Pancreas (tissue), 10 donors: ENCODE measurements at places on chromosomes 11 and 22.

GRCh38 chr11:123188508-123189165 is 6.4 kb downstream of the CLMP start:
- H3K36me3 ChIP-seq = no peaks in the 10 kb centered on the region
- no peak overlapping the region for H3K4me3 ChIP-seq
- DNase-seq = no peak
- no peaks in the 10 kb centered on the region for H3K4me1 ChIP-seq

- DNase-seq = no peak
- no peak overlapping the region for H3K27ac ChIP-seq
- H3K36me3 ChIP-seq = no peaks in the 10 kb centered on the region
- H3K4me1 ChIP-seq = no peaks in the 10 kb centered on the region
- no peaks in the 10 kb centered on the region for H3K27me3 ChIP-seq
- H3K4me3 ChIP-seq = no peak overlapping the region
These were observed 14.1 kb upstream of the B3GNT6 start for GRCh38 chr11:77019976-77020595.

GRCh38 chr22:40237788-40238424 is 60.2 kb downstream of the TNRC6B start:
- no peaks in the 10 kb centered on the region for H3K36me3 ChIP-seq
- H3K27me3 ChIP-seq = no peaks in the 10 kb centered on the region
- DNase-seq = no peak
- H3K27ac ChIP-seq = no peak overlapping the region

DNA sequence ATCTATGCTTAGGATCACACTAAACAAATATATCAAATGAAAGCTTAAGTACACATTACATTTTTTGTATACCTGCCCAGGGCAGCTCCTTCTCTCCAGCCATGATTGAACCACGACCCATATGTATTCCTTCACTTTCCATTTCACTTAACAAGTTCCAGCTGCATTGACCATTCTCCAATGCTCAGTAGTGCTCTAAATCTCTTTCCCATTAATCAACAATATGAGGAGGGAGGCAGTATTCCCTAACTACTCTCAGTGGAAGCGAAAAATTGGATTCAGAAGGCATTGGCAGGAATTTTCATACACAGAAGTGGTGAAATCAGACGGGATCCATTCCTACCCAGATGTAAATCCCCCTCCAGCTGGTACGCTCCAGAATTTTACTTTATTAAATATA is 372.0 kb upstream of the LUZP2 start:
- H3K4me3 ChIP-seq = no peak overlapping the region
- H3K27ac ChIP-seq = no peak overlapping the region
- no peaks in the 10 kb centered on the region for H3K36me3 ChIP-seq
- no peaks in the 10 kb centered on the region for H3K27me3 ChIP-seq
- no peaks in the 10 kb centered on the region for H3K4me1 ChIP-seq

DNA sequence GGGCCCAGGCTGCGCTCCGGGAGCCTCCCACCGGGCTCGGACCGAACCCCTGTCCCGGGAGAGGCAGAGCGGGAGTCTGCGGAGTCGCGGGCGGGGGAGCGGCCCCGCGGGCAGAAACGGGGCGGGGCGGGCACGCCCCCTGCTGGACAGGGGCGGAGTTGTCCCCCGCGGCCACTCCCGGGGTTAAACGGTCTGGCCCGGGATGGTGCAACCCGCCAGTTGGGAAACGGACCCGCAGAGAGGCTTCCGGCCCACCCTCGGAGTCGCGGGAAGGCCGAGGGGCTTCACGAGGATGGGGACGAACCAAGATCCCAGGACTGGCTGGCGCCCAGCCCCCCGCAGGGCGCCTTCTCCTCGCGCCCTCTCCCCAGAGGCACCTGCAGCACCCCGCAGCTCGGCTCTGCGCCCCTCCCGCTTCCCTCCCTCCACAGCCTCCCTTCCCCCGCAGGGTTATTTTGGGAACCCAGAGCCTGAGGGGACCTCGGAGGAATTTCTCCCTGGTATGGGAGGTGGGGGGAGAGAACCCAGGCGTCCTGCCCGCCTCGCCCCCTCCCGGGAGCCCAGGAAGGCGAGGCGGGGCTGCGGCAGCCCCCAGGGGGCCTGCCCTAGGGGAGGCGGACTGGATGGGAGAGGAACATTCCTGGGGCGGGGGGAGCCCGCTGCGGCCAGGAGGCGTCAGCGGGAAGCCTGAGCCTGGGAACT is 902 bp downstream of the RASGRP2 start:
- peaks cover 16% of the 10 kb centered on the region for H3K27me3 ChIP-seq
- H3K27ac ChIP-seq = no peak overlapping the region
- H3K4me3 ChIP-seq = peak overlapping the region; percentile 26
- H3K4me1 ChIP-seq = peaks cover 26% of the 10 kb centered on the region

DNA sequence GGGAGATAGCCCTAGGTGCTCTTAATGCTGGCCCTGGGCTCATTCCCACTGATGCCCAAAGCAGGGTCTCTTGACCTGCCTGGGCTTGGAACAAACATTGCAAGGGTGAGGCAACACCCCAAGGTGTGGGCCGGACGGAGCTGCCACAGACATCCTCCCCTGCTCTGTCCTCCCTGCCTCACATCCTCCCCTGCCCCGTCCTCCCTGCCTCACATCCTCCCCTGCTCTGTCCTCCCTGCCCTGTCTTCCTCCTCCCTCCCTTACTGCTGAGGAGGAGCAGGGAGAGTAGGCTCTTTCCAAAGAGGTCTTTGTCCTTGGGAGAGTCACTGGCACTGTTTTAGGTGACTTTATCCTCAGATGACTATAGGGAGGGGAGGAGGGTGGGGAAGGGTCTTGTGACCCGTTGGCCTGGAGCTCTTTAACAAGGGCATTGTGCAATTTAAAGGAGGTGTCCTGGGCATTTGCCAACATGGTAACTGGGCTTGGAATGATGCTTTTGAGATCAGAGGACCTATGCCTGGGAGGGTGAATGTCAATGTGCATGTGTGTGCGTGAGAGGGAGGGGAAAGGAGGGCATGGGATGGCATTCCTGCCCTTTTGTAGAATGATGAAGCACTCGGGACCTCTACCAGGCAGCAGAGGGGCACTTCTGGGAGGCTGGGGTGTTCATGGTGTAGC is 700 bp downstream of the FAM180B start:
- no peaks in the 10 kb centered on the region for H3K27me3 ChIP-seq
- H3K36me3 ChIP-seq = peaks cover 5% of the 10 kb centered on the region
- H3K4me3 ChIP-seq = no peak overlapping the region
- DNase-seq = no peak
- no peaks in the 10 kb centered on the region for H3K4me1 ChIP-seq
- no peak overlapping the region for H3K27ac ChIP-seq

DNA sequence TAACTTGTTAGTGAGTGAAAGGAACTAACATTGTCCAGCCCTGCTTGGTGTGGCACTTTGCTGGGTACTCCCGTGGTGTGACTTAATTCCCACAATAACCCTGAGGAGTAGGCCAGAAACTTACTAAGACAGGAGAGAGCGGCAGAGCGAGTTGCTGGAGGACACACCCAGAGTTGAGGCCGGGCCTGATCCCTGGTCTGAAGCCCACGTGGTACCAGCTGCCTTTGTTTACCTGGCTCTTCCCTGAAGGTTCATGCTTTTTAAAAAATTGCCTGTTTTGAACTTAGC is 594 bp downstream of the MPST start:
- no peaks in the 10 kb centered on the region for H3K27me3 ChIP-seq
- peak overlapping the region; percentile 51 for H3K4me3 ChIP-seq
- DNase-seq = no peak
- peaks cover 24% of the 10 kb centered on the region for H3K4me1 ChIP-seq

- H3K36me3 ChIP-seq = no peaks in the 10 kb centered on the region
- no peak overlapping the region for H3K27ac ChIP-seq
- no peaks in the 10 kb centered on the region for H3K27me3 ChIP-seq
- DNase-seq = no peak
These were observed 75.2 kb downstream of the ISX start for GRCh38 chr22:35140879-35141745.

- H3K36me3 ChIP-seq = peaks cover 23% of the 10 kb centered on the region
- peaks cover 11% of the 10 kb centered on the region for H3K4me1 ChIP-seq
- H3K27me3 ChIP-seq = no peaks in the 10 kb centered on the region
- peak overlapping the region; percentile 94 for H3K4me3 ChIP-seq
- H3K27ac ChIP-seq = peak overlapping the region; percentile 94
These were observed 1.1 kb downstream of the MTA2 start for GRCh38 chr11:62600367-62601121.

DNA sequence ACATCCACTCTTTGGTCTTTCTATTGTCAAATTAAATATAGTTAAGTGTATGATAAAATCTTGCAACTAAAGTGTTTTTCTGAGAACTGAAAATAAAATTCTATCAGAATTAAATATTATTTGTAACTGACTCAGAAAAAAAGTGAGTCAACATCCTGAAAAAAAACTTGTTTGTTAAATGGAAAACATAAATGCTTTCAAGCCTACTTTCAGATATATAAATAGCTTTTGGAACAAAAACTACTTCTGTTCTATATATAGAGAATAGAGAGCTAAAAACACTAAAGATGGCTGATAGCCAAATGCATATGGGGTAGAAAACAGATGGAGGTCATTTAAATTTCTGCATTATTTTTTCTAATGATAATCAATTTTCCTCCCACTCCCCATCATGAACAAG is 61.8 kb downstream of the PIK3C2A start:
- no peaks in the 10 kb centered on the region for H3K36me3 ChIP-seq
- H3K27ac ChIP-seq = no peak overlapping the region
- no peak for DNase-seq
- no peaks in the 10 kb centered on the region for H3K27me3 ChIP-seq
- H3K4me1 ChIP-seq = no peaks in the 10 kb centered on the region
- H3K4me3 ChIP-seq = no peak overlapping the region

DNA sequence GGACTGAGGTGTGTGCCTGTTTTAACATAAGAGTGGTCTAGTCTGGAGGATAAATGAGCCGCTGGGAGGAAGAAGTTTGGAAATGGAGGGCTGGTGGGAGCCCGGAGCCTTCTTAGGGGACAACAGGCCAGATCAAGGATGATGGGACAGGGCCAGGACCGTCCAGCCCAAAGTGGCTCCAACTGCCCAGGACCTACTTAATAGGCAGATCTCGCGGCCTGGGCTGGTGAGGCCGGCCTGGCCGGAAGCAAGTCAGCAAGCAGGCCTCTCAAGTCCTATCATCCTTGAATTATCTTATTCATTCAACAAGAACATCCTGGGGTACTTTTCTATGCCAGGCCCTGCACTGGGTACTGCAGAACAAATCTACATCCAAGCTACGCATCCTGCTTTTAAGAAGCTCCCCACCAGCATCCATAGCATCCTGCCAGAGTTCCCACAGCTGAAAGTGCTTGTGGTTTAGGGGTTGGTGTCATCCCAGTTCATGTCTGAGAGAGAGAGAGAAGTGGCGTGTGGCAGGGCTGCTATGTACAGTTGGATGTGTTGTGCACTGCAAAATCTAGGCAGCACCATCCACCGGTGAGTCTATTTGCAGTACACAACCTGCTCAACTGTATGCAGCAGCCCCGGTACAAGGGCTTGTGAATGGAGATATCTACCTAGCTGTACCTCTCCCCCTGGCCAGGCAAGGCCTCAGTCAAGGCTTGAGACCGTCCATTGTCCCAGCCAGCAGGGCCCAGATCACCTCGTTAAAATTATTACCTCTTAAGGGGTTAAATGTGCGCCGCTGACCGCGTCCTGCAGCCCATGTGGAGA is 82.1 kb downstream of the FBLN1 start:
- H3K4me1 ChIP-seq = no peaks in the 10 kb centered on the region
- no peak overlapping the region for H3K4me3 ChIP-seq
- no peaks in the 10 kb centered on the region for H3K27me3 ChIP-seq

DNA sequence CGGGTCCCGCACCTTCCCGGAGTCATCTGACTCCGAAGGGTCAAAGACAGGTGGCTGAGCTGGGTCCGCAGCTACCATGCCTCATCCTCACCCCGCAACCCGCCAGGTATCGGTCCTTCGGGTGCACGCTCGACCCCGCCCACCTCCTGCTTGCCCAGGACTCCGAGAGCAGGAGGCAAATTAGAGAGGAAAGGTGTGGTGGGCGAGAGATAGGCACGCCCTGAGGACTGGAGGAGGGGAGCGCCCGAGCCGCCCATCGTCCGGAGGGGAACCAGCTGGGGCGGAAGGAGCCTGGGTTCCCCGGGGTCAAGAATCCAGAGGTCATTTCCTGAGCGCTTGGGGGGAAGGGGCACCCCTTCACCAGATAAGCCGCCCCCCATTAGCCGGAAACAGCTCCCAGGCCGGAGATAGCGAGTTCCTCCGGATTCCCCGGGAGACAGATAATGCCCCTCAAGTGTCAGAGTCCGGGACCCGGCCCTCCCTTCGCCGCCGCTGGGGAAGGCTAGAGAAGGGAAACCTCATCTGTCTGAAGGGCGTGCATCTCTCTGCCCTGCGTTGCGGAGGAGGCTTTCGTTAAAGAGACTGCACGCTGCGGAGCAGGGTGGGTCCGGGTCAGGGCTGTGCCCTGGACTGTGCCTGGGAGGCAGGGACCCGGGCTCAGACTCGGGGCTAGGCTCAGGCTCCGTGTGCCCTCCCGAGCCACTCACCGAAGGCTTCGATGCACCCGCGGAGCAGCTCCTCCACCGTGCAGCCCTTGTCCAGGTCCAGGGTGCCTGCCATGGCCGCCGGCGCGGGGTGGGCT is 1.7 kb downstream of the RASGRP2 start:
- peaks cover 26% of the 10 kb centered on the region for H3K4me1 ChIP-seq
- no peak overlapping the region for H3K27ac ChIP-seq
- no peaks in the 10 kb centered on the region for H3K27me3 ChIP-seq
